ENCODE measurements at places on chromosomes 4 and X.

GRCh38 chr4:140969296-140969695, 164.0 kb downstream of the RNF150 start:
- no peak for DNase-seq

DNA sequence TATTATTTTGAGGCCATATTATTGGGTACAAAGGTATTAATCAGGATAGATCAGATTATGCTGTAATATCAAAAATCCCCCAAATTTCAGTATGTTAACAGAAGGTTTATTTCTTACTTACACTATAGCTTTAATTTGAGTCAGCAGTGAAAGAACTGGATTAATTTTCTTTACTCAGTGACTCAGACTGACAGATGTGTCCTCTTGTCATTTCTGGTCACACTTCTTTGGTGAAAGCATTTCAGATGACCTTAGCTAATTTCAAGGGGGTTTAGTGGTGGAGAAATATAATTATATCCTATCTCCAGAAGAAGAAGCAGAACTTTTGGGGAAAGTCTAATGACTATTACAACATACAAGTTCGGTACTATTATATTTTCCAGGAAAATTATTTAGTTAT, 12.4 kb downstream of the DDIT4L start:
- DNase-seq, result no peak

DNA sequence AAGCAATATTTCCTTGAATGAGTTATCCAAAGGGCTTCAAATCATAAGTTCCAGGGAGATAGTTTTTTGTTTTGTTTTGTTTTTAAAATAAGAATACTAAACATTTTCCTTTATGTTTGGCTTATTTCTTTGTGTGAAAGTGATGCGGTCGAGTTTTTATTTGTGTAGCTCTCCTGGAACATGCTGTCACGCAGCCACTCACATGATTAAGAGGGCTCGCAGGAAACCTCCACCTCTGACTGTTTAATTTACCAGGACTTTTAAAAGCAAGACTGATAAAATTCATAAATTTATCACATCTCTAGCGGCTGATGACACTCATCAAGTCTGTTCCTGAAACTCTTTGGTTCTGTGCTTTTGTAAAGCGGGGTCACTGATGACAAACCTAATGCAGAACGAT, 48.9 kb upstream of the HAND2 start:
- no peak for DNase-seq

DNA sequence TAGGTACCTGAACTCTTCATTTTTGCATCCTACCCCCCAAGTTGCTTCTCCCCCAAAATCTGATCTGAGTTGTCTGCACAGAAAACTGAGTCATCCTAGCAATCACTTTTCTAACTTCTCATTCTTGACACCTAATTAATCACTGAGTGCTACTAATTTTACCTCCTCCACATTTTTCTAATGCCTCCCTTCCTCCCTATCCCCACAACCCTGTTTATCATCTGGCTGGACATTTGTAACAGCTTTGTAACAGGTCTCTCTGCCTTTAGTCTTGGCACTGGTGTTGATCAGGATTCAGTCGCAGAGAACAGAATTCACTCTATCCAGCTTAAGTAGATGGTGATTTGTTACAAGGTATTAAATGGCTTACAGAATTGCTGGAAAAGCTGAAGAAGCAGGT, 303.9 kb upstream of the GATB start:
- no peak for DNase-seq

DNA sequence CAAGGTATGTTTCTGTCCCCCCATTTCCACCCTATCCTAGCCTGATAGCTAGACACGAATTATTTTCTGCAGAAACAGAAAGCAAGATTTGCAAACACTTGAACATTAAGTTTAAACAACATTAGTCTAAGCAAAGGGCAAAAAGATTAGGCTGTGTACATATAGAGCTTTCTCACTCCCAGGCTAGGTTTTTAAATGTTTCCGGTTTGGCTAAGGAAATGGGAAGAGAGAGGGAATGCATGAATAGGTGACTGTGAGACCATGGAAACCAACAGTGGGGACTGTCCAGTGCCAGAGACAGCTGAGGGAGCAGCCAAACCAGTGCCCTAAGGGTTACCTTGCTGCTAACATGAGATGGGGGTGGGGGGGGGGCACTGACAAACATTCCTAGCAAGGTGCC, 242.7 kb downstream of the SCFD2 start:
- DNase-seq, result no peak

- no peak for DNase-seq
Measured at GRCh38 chr4:184408021-184408683, 66.2 kb downstream of the IRF2 start.

DNA sequence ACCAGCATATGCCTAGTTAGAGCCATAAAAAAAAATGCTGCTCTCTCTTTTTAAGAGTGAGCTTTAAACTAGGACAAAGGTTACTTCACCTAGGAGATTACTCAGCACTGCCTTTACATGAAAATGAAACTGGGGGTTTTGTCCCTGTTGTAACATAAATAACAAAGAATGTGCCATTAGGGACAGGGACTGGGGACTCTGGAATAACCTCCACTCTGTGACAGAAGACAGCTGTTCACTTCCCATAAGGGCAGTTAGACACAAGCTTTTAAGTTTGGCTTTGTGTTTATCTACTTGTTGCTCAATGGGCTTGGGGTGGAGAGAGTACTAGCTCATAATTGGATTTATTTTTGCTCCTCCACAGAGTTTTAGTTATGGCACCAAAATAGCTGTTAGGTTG, 11.9 kb downstream of the ENPEP start:
- DNase-seq, result no peak

DNA sequence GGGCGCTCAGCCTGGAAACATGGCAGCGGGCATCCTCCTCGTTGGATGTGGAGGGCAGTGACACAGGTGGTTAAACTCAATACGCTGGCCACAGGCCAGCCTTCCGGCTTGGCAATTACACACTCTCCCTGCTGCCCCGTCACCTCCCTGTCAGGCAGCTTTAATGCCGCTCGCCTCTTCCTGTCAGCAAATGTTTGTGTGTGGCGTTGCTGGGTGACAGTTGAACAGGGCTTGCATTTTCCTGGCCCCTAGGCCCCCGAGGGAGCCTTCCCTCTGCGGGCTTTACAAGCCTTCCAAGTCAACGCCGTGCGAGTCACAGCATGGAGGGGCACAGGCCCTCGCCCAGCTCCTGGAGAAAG, 620.0 kb downstream of the BCOR start:
- no peak for DNase-seq

- DNase-seq, result no peak
Measured at GRCh38 chr4:94506822-94507221, 55.1 kb downstream of the PDLIM5 start.

DNA sequence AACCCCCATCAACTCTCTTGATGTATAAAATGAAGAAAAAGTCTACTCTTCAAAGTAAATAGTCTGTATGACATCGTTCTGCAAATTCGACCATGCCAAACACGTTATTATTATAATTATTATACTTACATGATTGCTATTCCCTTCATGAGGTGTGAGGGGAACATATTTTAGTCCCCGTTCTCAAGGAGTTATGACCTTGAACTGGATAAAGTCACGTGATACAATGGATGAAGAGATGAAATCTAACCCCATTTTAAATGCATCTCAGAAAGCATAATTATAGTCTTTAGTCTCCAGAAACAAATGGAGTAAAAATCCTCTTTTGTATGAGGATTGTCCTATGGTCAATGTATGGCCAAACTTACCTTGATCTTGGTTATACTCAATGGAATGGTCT, 250.3 kb downstream of the HS3ST1 start:
- no peak for DNase-seq

- no peak for DNase-seq
Measured at GRCh38 chr4:41751449-41752061, 3.0 kb upstream of the PHOX2B start.

- DNase-seq, result no peak
Measured at GRCh38 chr4:142550965-142551364, 295.1 kb downstream of the INPP4B start.

- DNase-seq, result no peak
Measured at GRCh38 chr4:170248029-170248428, 158.3 kb upstream of the AADAT start.

- no peak for DNase-seq
Measured at GRCh38 chrX:19958552-19959486, 32.0 kb downstream of the BCLAF3 start.

GRCh38 chrX:121869876-121870477, 822.6 kb downstream of the GLUD2 start:
- no peak for DNase-seq

DNA sequence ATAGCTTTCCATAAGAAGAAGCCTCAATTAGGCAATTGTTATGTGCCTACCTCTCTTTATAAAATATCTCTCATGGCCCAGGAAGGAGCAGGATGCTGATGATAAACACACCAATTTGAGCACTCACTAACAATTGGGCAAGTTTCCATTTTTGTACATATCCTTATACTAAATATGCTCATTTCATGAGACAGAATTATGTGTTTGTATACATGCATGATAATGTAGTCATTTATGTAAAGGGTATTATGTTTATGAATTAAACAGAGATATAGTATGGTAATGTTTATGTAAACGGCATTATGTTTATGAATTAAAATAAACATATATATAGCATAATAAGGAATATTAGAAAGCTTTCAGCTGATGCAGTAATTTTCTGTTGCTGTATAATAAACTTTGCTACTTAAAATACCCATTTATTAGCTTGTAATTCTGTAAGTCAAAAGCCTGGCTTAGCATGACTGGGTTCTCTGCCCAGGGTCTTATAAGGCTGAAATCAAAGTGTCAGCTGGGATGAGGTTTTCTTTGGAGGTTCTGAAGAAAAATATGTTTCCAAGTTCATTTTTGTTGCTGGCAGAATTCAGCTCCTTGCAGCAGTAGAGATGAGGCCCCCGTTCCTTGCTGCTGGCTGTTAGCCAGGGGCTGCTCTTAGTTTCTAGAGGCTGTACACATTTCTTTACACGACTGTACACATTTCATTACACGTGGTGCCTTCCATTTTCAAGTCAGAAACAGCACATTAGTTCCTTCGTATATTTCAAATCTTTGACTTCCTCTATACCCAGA, 89.0 kb downstream of the GLRA2 start:
- no peak for DNase-seq

- DNase-seq, result no peak
Measured at GRCh38 chr4:123786163-123786915, 389.7 kb downstream of the SPRY1 start.

- no peak for DNase-seq
Measured at GRCh38 chrX:134806707-134807038, 148.4 kb upstream of the PLAC1 start.

- no peak for DNase-seq
Measured at GRCh38 chrX:1946974-1947373, 332.1 kb downstream of the ASMT start.

- DNase-seq, result no peak
Measured at GRCh38 chr4:38223782-38224236, 263.6 kb downstream of the PTTG2 start.

DNA sequence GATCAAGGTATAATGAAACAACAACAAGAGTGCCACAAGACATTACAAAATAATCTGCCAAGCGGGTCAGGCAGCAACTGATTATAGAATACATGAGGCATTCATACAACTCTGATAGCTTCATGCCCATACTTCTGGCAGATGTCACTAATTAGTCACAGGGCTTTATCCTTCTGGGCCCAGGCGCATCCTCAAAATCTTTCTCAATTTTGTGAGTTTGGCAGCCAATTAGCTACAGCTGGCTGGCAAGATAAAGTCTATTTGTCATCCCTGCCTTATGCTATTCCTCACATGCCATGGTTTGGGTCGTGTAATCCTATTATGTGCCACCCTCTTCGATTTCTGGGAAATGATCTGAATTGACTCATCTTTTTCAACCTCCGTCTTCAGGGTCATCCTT, 254.3 kb downstream of the PACRGL start:
- no peak for DNase-seq

DNA sequence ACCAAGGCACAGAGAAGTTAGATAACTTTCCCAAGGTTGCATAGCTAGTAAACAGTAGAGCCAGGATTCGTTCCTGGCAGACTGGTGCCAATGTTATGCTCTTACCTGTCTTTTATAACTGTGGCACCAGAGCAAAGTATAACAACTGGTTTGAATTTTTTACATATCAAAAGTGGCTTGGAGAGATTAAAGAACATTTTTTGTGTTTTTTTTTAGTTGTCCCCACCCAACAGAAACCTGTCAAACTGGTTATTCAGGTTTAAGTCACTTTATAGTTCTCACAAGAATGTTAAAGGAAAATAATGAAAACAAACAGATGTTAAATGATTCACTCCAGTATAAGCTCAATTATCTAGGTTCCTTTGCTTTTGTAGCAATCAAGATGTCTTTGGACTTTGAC, 15.6 kb upstream of the FAM47E start:
- no peak for DNase-seq

GRCh38 chr4:6350646-6351045, 81.0 kb downstream of the WFS1 start:
- DNase-seq, result no peak

- no peak for DNase-seq
Measured at GRCh38 chr4:182272151-182272550, 28.9 kb downstream of the TENM3 start.

GRCh38 chr4:61580721-61581377, 380.7 kb downstream of the ADGRL3 start:
- no peak for DNase-seq

DNA sequence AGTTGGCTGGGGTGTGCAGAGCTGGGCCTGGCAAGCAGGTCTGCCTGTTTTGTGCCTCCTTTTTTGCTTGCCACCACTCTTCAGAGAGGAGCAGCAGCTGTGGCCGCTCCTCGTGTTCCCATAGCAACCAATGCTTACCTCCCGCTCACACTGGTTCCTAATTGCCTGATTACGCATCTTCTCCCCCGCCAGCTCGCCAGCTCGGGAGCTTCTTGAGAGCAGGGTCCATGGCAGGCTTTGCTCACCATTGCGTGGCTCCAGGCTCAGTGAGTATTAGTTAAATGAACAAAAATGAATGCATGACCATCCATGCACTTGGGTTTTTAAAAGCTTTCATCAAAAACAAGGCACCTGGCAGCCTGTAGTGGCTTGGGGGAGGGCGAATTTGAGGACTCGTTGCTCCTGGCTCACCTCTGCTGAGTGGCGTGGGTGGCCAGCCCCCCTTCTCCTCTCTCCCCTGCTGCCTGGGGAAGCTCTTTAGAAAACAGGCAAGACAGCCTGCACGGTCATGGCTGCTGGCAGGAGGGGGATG, 14.2 kb upstream of the PJA1 start:
- no peak for DNase-seq

DNA sequence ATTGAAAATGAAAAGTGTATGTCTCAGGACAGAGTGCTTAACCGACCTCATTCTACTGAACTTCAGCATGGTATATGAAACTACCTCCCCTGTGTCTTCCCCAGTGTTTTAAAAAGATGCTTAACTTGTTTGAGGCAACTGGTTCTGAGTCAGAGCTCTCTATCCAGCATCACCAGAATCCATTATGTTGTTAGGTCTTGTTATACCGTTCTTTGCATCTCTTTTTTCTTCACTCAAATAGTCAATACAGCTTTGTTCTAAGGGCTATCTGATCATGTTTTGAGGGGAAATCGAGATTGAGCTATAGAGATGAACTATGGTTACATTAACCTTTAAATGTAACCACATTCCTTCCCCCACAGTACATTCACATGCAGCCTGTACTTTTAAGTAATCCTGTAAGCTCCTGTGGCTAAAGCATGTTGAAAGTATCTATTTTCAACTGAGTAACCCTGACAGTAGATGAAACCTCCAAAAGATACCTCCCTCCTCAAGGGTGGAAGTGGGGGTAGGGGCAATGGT, 514.4 kb downstream of the RPA4 start:
- DNase-seq, result no peak
